ENCODE measurements at places on chromosomes 7 and 10.

- no peak for DNase-seq
These were observed 599.2 kb downstream of the KCNMA1 start for GRCh38 chr10:77038407-77038806.

DNA sequence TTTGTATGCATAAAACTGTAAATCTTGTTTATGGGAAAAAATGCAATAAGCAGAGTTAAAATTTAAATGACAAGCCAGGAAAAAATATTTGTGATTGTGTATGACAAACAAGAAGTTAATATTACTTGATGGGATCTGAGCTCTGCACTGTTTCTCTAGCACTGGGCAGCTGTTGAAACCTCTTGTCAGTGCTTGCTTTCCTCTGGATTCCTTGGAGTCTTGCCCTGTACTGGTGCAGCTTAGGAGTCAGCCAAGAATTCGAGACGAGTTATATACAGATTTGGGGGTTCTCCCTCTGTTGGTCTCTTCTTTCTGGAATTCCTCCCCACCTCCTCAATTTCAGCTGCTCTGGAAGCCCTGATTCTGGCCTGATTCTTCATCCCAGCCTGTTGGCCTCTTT is 24.3 kb upstream of the OPN4 start:
- DNase-seq = no peak

- DNase-seq = no peak
These were observed 277.9 kb downstream of the HPSE2 start for GRCh38 chr10:98957801-98958200.

- DNase-seq = no peak
These were observed 666 bp downstream of the NRG3 start for GRCh38 chr10:81875467-81876252.

- no peak for DNase-seq
These were observed 124.5 kb downstream of the SEMA3E start for GRCh38 chr7:83524277-83525075.

GRCh38 chr7:7731732-7732131 is 13.3 kb upstream of the RPA3 start:
- DNase-seq = no peak

DNA sequence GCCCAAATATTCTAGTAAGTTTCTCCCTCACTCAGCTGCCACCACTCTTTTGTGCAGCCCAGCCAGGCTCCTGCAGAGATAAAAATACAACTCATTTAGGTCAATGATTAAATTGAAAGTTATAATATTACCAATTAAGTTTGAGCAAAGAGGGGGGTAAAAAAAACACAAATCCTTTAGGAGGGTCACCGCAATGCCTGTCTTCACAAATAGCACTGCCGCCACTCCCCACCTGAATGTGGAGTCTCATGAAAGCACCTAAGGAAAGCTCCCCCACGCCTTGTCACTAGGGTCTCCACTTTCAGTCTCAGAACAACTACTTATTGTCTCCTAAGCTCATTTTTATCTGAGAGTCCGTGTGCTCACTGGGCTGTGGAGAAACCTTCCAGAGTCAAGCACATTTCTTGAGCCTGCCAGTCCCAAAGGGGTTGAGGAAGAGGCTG is 148.7 kb downstream of the FGFR2 start:
- DNase-seq = no peak

GRCh38 chr10:68327889-68328786 is 3.7 kb upstream of the HNRNPH3 start:
- DNase-seq = no peak

DNA sequence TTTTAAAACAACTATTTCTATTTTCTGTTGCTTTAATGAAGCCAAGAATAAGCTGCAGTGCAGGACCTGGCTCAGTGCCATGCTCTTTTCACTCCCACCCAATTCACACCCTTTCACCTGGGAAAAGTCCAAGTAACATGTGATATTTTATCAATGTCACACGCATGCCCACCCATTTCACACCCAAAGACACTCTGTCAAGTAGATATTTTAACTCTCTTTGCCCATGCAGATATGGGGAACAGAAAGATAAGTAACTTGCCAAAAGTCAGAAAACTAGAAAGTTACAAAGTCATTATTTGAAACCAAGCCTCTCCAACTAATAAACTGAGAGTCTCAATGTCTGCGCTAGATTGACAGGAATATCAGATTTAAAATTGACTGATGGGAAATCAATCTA is 706.7 kb upstream of the PHF14 start:
- no peak for DNase-seq

DNA sequence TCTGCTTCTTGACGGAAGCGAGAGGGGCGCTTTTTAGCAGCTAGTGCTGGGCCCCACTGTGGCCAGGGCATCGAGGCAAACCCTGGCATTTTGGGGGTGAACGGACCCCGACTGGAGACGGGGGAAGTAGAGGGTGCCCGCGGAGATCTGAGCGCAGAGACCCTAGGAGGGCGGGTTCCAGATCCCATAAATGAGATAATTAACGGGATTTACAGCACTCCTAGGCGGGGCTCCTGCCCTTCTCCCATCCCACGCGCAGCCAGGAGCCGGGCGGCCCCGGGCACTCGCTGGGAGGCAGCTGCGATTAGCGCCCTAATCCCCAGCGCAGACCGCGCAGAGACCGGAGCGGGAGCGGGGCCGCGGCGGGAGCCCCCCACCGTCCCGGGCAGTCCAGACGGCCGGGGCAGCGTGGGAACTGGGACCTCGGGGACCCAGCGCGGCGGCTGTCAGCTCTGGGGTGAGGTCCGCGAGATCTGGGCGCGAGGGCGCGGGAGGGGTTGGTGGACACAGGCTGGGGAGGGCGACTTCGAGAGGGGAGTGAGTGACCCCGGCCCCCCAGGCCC is 735 bp downstream of the JCAD start:
- no peak for DNase-seq

- DNase-seq = no peak
These were observed 104.4 kb upstream of the C1GALT1 start for GRCh38 chr7:7077945-7078344.

- no peak for DNase-seq
These were observed 85.7 kb downstream of the MMRN2 start for GRCh38 chr10:86871563-86872183.

- no peak for DNase-seq
These were observed 7.1 kb downstream of the FKBP14 start for GRCh38 chr7:30019387-30019786.

- DNase-seq = no peak
These were observed 25.6 kb downstream of the SCD start for GRCh38 chr10:100372415-100373297.

DNA sequence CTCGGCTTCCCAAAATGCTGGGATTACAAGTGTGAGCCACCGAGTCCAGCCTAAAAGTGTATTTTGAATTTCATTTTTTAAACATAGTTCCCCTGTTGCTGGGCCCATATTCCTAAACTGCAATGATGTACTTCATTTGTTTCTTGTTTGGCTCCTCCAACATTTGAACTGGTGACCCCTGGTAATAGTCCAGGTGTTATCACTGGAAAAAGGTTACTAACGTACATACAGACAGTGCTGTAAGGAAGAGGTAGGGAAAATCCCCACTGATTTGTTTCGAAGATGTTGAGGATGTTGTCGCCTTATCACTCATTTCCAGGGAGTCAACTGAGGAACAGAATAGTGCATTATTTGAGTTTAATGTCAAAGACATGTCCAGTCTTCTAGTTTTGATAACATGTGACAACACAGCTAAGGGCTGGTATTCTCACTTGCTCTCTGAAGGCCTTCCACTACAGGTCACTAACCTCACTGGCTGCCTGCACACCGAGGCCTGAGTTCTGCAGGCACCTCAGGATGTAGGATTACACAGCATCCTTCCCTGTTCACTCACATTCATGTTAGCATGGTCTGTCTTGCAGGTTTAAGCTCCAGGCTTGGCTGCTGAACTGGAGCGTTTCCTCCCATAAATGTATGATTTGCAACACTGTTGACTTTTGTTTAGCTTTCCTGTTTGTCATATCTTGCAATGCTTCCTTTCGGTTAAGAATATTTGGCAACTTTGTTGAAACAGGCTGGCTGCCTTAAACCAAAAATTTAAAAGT is 362.8 kb downstream of the INHBA start:
- no peak for DNase-seq
